Suprapubic skin (tissue), 4 donors: ENCODE measurements at places on chromosomes 7 and 10.

GRCh38 chr10:33267708-33268107, 66.8 kb downstream of the NRP1 start:
- peaks cover 4% of the 10 kb centered on the region for H3K4me1 ChIP-seq
- peaks cover 5% of the 10 kb centered on the region for H3K36me3 ChIP-seq
- no peak overlapping the region for H3K4me3 ChIP-seq
- H3K27me3 ChIP-seq: no peaks in the 10 kb centered on the region
- H3K27ac ChIP-seq: no peak overlapping the region

DNA sequence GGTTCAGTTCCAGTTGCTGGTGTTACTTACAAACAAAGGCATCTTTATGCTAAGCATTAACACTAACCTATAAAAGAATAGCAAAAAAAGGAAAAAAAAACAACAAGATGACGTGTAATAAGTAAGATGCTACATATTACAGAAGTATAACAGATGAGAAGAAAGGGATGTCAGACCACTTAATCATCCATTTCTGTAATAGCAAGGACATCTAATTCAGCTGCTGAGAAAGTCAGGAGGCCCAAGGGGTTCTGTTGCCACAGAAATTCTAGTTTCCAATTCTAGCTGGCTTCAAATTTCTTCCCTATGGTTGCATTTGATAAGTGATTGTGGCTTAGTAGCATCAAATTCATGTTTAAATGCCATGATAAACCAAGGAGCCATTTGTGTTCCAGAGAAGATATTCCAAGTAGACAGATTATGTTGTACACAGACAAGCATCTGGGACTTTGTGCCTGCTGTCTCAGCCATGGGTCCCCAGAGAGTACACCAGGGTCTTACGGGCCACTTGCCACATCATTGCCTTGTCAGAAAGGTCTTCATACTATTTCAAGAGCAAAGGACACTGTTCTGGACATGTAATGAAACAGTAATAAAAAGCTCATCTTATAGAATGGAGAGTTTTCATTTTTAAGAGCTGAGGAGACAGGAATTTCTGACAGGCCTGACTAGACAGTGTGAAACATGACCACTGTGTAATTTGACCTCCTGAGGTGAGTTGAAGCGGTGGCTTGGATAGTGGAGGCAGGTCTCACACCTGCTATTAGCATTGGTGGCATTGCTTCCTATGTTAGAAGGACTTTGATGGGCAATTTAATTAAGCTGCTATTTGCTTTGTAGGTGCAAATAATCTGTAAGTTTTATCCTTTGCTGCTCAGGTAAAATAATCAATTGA, 4.2 kb upstream of the ASB4 start:
- peaks cover 2% of the 10 kb centered on the region for H3K27me3 ChIP-seq
- no peak overlapping the region for H3K4me3 ChIP-seq
- no peaks in the 10 kb centered on the region for H3K36me3 ChIP-seq
- DNase-seq: no peak

- no peak overlapping the region for H3K4me3 ChIP-seq
- H3K36me3 ChIP-seq: no peaks in the 10 kb centered on the region
- no peaks in the 10 kb centered on the region for H3K27me3 ChIP-seq
- H3K4me1 ChIP-seq: peaks cover 6% of the 10 kb centered on the region
Measured at GRCh38 chr7:50149369-50149768, 56.3 kb upstream of the ZPBP start.

GRCh38 chr10:19803676-19804075, 12.6 kb upstream of the PLXDC2 start:
- no peaks in the 10 kb centered on the region for H3K36me3 ChIP-seq
- H3K27ac ChIP-seq: no peak overlapping the region
- H3K4me1 ChIP-seq: no peaks in the 10 kb centered on the region
- no peak for DNase-seq
- no peaks in the 10 kb centered on the region for H3K27me3 ChIP-seq

DNA sequence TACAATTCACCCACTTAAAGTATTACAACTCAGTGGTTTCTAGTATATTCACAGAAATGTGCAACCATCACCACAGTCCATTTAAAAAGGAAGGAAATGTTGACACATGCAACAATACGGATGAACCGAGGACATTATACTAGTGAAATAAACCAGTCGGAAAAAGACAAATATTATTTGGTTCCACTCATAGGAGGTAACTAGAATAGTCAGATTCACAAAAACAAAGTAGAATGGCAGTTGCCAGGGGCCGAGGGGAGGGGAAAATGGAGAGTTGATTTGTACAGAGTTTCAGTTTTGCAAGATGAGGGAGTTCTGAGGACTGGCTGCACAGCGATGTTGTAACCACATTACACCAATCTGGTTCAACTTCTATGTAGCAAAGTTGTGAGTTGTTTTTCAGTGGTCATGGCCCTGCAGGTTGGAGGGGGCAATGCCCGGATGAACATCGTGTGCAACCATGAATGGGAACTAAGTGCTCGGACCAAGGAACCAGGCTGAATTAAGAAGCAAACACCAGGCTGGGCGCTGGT, 17.6 kb upstream of the TNPO3 start:
- no peak for DNase-seq
- H3K27ac ChIP-seq: no peak overlapping the region
- H3K36me3 ChIP-seq: no peaks in the 10 kb centered on the region
- no peak overlapping the region for H3K4me3 ChIP-seq
- H3K27me3 ChIP-seq: no peaks in the 10 kb centered on the region

DNA sequence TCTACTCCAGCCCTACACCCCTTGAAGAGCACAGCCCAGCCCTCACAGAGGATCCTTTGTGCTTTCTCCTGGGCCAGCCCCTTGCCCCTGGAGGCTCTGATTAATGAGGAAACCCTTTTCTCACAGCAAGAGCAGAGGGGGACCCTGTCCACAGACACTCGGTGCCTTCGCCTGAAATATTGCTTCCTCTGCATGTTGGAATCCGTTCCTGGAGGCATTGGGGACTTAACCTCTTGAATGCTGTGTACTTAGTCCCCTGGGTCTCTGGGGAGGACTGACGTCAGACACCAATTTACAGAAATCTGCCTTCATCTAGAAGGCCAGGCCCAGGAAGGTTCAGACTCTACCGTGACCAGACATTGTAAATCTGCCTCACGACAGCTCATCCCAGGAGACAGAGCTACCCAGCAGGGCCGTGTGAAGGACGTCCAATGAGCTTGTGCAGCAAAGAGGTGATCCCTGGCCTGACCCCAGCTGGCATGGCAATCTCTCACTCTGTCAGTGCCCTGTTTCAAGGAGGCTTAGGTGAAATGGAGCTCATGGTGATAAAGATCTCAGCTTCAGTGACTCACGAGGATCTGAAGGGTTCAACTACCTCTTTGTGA, 8.1 kb upstream of the TMEM72 start:
- no peak for DNase-seq
- no peaks in the 10 kb centered on the region for H3K27me3 ChIP-seq
- H3K4me3 ChIP-seq: no peak overlapping the region
- H3K27ac ChIP-seq: no peak overlapping the region
- no peaks in the 10 kb centered on the region for H3K36me3 ChIP-seq

DNA sequence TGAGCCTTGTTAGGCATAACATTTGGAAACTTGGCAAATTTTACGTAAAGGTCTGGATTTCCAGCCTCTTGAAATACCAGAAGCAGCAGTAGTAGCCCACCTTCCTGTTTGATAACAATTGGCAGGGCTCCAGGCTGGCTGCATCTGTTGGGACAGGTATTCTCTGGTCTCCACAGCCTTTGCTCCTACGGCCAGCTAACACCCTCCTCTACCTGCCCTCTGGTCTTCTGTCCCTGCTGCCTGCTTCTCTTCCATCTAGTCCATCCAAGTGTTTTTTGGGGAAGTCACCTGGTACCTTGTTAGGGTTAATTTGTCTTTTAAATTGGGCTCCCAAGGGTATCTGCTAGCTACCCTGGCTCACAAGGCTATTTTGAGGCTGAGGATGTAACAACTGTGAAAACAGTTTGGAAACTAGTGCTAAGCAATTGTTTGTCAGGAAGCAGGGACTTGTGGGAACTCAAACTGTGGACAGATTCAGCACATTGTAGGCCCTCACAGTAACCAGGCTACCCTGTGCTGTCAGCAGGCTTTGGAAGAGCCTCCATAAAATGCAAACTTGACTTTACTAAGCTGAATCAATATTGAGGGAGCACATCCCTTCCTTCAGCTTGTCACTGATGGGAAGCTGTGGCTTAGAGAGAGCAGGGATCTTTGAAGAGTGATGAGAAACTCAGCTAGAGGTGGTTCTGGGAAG, 8.5 kb downstream of the RPS24 start:
- H3K4me3 ChIP-seq: no peak overlapping the region
- DNase-seq: no peak
- H3K36me3 ChIP-seq: peaks cover 54% of the 10 kb centered on the region
- H3K27ac ChIP-seq: no peak overlapping the region

DNA sequence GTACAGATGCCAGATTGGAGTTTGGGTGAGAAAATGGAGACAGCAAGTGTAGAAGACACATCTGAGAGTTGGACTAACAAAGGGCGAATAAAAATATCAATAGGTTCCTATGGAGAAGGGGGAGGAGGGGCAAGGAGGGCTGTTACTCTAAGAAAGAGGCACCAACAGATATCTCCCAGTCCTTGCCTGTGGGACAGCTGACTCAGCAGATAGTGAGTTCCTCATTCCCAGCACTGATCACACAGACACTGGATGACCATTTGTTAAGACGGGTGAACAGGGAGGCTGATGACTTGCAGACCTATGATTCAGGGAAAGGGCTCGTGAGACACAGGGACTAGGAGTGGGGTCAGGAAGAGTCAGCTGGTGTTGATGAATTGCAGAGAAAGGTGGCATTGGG, 5.7 kb upstream of the PRR15 start:
- H3K27ac ChIP-seq: no peak overlapping the region
- peaks cover 26% of the 10 kb centered on the region for H3K27me3 ChIP-seq
- no peaks in the 10 kb centered on the region for H3K36me3 ChIP-seq
- DNase-seq: no peak
- peaks cover 6% of the 10 kb centered on the region for H3K4me1 ChIP-seq

GRCh38 chr7:73952266-73952665, 75.7 kb upstream of the ELN start:
- H3K27me3 ChIP-seq: no peaks in the 10 kb centered on the region
- no peak overlapping the region for H3K4me3 ChIP-seq
- DNase-seq: no peak
- H3K27ac ChIP-seq: no peak overlapping the region

DNA sequence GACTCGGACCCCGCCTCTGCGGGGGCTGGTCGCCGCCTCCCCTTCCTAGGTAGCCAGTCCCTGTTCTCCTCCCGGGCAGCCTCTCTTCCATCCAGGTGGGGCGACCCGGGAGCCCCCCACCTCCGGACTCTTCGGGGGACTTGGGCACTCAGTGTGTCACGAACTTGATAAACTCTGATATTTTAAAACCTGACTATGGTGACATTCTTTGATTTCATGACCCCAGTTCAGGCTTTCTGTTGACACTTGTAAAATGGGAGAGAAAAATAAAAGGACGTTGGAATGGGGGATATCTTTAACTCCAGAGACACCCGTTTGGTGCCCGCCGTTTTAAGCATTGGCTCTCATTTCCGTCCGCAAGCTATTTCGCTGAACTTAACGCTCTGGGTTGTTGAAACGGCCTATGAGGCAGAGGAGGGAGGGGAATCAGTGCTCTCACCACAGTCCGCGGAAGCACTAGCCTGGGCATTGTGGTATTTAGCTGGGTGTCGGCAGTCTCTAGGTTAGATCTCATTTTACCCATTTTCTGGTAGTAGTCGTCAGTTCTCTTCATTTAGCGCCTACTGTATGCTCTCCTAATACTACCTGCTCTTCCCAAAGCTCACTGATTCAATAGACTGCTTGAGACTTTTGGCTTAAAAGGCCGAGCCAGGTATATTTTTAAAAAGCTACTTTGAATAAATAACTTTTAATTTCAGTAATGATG, 738 bp downstream of the VPS26A start:
- no peaks in the 10 kb centered on the region for H3K27me3 ChIP-seq
- H3K27ac ChIP-seq: peak overlapping the region; percentile 99
- H3K36me3 ChIP-seq: no peaks in the 10 kb centered on the region
- H3K4me1 ChIP-seq: peaks cover 28% of the 10 kb centered on the region
- peak overlapping the region; percentile 98 for H3K4me3 ChIP-seq
